ENCODE measurements at places on chromosomes 2 and 18. TPM values are rescaled to one million over a fixed set of nuclear protein-coding genes. Genes with fewer than 3 reads are reported as not detected.
A peak's percentile ranks its signal among the peaks of the same experiment; 100 is the strongest.

- DNase-seq: no peak
These were observed 178.2 kb upstream of the ZC3H15 start for GRCh38 chr2:186307871-186308270.

- no peak for DNase-seq
These were observed 1.5 kb downstream of the IL1B start for GRCh38 chr2:112835061-112835501.

DNA sequence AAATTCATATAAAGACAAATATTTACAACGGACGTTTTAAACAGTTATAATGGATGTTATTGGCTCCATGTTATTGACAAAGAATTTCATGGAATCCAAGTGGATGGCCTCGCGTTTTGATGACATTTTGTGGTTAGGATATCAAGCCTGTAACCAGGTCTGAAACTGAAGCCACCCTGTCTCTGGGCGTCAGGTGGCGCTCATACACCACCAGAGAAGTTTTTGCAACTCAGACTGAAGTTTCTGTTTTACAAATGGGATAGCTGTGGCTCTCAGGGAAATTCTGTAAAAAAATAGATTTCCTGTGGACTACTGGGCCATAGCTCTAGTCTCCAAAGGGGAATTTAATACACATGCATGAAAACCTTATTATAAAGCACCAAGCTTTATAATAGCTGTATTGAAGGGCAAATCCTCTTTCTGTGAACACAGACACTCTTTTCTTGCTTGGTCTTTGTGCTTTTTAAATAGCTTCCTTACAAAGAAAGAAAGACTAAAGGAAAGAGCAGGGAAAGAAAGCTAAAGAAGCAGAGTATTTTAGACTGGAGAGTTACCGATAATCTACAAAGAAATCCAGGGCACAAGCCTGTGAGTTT is 86.7 kb downstream of the C18orf54 start:
- peak; percentile 69 for DNase-seq

DNA sequence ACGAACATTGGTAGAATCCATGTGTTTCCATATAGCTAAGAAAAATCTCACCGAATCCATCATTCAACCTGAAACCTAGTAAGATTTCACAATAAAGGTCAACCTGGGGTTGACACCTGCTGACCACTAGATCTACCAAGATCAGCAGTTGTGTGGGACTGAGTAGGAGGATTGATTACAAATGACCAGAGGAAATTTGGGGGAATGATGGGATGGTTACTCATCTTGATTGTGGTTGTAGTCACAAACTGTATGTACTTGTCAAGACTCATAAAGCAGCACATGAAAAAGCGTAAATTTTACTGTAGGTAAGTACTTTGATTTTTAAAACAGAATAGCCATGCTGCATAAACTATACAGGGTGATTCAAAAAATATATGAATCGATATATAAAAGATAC is 14.7 kb downstream of the DAPL1 start:
- no peak for DNase-seq

Gene SPP2
- not detected for polyA plus RNA-seq

DNA sequence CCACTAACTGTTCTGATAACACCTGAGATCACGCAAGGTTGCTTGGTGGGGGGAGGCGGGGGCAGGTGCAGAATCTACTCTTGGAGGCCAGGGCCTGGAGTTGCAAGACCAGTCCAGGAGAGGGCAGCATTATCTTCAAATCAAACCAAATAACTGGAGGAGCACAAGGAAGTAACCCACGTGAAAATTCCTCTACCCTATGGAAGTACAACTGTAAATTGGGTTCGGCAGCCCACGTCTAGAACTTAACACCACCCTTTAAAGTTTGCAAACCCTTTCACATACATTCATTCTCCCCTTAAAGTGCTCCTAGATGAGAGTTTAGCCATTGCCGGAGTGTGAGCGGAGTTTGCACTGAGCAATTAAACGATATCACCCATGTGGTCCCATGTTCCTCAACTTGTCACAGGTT is 19.6 kb upstream of the CXCR1 start:
- peak; percentile 73 for DNase-seq

Gene CROCC2
- polyA plus RNA-seq: 0.15 TPM

DNA sequence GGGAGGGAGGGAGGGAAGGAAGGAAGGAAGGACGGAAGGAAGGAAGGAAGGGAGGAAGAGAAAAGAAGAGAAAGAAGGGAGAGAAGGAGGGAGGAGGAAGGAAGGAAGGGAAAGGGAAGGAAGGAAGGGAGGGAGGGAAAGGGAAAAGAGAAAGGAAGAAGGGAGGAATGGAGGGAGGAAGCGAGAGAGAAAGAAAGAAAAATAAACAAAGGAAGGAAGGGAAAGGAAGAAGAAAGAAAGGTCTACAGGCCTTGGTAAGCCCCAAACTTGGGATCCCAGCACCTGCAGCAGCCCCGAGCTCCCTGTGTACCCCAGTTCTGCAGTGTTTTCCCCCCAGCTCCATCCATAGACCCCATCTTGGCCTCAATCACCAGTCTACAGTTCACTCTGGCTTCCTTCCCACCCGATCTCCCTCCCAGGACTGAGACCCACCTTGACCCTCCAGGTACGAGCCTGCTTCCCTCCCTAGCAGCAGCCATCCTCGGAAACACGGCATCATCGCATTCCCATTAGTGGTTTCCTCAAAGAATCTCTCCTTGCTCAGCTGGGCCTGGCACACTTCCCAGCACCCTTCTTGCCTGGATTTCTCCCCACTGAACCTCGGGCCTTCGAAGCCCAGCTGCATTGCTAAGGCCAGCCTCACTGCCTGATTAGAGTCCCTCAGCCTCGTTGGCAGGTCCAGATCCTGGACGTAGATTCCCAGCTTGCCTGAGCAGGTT is 46.1 kb upstream of the SH3BP4 start:
- DNase-seq: peak; percentile 49

Gene KYNU
- polyA plus RNA-seq: 0.75 TPM

DNA sequence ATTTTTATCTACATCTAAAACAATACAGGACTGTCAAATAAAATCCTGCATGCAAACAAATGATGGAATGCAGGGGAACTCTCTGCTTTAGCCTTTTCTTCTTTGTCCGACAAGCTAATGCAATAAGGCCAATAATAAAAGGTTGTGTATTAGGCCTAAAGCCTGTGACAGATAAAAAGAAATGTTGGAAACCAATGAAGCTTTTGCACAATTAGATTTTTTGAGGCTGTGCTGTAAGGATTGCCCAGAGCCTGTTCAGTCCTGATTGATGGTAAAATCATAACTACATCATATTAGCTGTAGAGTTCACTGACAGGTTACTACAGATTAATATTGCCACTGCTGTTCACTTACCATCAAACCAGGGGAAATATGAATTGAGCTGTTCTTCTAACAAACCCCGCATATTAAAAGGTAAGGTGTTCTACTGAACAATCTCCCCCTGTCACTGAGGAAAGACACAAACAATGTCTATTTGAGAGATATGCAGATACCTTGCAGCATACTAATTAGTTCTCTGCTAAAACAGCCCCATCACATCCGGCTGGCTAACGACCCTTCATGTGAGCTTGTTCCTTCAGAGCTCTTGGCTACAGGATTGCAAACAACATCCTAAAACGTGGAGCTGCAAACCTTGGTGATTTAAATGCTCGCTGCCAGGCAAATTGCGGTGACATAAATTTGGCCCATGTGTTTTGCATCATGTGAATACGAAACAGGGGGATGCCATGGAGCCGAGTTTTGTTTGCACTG is 305.4 kb downstream of the MTX2 start:
- DNase-seq: no peak

Gene VWC2L
- polyA plus RNA-seq: not detected

Gene TBC1D8
- polyA plus RNA-seq: 26.6 TPM

GRCh38 chr18:45085916-45086624 is 405.4 kb downstream of the SETBP1 start:
- no peak for DNase-seq

Gene SPDYA
- polyA plus RNA-seq: 1.2 TPM

- DNase-seq: no peak
These were observed 513.9 kb downstream of the ZNF516 start for GRCh38 chr18:75981102-75981501.

DNA sequence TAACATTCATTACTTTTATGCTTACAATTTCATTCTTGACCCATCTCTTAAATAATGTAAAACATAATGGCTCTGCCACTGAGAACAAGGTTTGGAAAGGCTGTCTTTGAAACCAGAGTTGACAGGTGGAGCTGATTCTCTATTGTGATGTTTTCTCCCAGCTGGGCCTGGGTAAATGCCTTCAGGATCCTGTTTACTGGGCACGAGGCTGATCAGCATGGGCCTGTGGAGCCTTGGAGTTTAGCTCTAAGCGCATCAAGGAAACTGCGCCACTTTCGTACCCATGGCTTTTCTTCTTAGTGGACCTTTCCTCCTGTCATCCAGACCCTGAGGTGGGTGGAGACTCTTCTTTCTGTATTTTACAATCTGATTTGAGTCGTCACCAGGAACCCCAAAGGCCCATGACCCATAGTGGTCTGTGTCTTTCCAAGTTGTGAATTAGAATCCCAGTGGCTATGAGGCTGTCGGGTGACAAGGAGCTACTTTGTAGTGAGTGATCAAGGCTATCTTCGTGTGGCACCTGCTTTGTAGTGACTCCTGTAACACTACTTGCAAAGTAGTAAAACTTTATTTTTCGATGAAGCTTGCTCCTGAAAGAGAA is 123.1 kb downstream of the LPIN1 start:
- DNase-seq: no peak

DNA sequence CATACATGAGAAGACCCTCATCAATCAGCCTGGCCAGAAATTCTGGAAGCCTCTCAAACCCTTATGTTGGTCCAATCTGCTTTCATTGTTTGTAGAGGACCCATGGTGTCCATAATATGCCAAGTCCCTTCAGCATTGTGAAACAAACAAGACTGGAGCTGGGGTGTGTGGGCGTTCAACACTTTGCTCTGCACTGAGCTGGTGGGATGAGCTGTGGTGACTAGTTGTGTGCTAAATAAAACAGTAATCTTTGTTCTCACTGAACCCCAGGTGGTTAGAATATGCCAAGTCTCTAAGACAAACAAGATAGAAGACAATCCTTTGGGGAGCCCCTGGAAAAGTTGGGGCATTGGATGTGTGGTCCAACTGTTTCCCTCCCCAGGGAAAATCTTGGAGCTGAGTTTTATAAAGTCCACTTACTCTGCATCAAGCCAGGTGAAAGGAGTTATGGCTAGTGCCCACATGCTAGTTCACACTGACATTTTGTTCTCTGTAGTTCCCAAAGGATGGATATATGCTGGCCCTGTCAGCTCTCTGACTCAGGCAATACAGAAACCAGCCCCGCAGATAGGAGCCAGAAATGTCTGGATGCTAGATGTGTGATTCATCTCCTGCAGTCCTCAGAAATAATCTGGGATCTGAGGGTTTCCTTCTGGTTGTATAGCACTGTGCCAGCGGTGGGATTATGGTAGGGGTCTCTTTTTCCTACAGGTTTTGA is 260.2 kb downstream of the TMX3 start:
- no peak for DNase-seq

GRCh38 chr2:226064932-226065570 is 665.5 kb downstream of the NYAP2 start:
- DNase-seq: peak; percentile 88

DNA sequence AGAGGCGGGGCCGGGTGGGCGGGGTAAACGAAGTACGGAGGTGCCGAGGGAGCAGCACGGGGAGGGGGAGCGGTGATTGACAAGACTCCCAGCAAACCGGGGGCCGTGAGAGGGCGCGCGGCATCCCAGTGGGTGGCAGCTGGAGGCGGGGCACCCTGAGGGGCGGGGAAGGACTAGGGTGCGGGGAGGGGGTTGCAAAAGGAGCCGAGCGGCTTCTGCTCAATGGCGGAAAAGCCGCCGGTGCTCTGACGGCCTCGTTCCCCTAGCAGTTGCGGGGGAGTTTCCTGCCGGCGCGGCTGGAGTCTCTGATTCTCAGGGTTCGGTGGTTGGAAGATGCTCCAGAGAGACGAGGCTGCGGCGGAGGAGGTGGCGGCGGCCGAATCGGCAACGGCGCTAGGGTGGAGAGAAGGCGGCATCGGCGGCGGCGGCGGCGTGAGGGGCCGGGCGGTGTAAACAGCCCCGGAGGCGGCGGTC is at the start of gene PPM1B:
PPM1B (plus strand) TSS at position 195 of the 474 bp plus-strand sequence. CDS start 32,325 bp downstream, outside the sequence.
- no peak for DNase-seq

Gene SLC8A1
- 6.9 TPM for polyA plus RNA-seq

- no peak for DNase-seq
These were observed 36.6 kb downstream of the ARL6IP6 start for GRCh38 chr2:152755029-152755428.

DNA sequence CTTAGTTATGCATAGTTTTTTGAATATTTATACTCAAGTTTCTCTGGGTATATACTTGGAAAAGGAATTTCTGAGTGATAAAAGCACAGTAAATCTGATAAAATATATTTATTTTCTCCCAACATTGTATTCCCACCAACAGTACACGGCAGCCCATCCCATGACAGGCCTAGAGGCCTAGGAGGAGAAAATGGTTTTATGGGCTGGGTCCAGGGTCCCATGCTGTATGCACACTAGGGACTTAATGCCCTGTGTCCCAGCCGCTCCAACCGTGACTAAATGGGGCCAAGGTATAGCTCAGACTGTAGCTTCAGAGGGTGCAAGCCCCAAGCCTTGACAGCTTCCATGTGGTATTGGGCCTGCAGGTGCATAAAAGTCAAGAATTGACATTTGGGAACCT is 1007.7 kb downstream of the DSC3 start:
- DNase-seq: no peak

Gene GDF7
- polyA plus RNA-seq: 0.56 TPM

Data from muscle of leg (tissue), 16 donors.